ENCODE measurements at places on chromosomes 1 and 21. TPM values are rescaled to one million over a fixed set of nuclear protein-coding genes. Genes with fewer than 3 reads are reported as not detected.

The TOR3A gene
- total RNA-seq, result 47.1 TPM

The KCND3 gene
- not detected for total RNA-seq

The CDC20 gene
- total RNA-seq, result 203 TPM

The PPIAL4G gene
- not detected for total RNA-seq

The CD5L gene
- not detected for total RNA-seq
